GF-D8 (cell line): ENCODE measurements at places on chromosomes 11 and 22.

GRCh38 chr11:45332276-45332934, 46.3 kb upstream of the SYT13 start:
- DNase-seq: no peak

GRCh38 chr11:76783294-76783895, at the start of gene TSKU:
Gene TSKU (plus strand): TSS chr11:76783356. CDS start chr11:76795617, 12,261 bp downstream.
- DNase-seq: no peak

DNA sequence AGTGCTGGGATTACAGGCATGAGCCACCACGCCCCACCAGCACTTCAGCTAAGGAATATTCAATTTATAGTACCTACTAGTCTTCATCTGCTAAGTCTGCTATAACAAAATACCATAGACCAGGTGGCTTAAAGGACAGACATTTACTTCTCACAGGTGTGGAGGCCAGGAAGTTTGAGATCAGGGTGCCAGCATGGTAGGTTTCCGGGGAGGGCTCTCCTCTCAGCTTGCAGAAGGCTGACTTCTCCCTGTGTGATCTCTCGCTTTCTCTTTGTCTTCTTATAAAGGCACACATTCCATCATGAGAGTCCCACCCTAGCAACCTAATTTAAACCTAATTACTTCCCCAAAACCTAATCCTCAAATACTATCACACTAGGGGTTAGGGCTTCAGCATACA, 433.0 kb downstream of the INSC start:
- no peak for DNase-seq

GRCh38 chr11:21622995-21623394, 569.9 kb upstream of the ANO5 start:
- DNase-seq: no peak

- no peak for DNase-seq
These were observed 12.4 kb downstream of the MAJIN start for GRCh38 chr11:64959498-64959897.

- no peak for DNase-seq
These were observed 1.3 kb downstream of the RNF169 start for GRCh38 chr11:74749965-74750296.

DNA sequence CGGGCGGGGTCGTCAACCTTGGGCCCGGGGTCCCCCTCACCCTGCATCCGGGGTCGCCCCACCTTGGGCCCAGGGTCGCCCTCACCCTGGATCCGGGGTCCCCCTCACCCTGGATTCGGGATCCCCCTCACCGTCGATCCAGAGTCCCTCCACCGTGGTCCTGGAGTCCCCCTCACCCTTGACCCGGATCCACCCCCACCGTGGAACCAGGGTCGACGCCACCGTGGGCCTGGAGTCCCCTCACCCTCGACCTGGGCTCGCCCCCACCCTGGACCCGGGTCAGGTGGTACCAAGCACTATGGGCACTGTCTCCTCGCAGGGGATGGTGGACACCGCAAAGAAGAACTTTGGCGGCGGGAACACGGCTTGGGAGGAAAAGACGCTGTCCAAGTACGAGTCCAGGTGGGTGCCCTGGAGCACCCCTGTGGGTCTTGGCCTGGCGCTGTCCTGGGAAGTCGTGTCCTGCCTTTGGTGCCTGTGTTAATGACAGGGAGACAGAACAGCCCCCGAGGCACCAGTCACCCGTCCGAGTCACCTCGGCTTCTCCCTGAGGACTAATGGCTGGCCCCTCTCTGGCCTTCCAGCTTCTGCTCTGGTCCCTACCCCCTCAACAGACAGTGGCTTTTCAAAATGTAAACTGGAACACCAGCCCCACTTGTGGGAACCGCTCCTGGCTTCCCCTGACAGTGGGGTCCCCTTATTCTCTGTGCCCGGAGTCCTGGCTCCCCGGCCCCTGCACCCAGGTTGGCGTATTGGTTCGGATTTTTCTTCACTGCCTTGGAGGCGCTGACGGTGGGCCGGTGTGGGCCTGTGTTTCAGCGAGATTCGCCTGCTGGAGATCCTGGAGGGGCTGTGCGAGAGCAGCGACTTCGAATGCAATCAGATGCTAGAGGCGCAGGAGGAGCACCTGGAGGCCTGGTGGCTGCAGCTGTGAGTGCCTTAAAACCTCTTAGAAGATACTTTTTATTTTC, 762 bp downstream of the CRELD2 start:
- no peak for DNase-seq

DNA sequence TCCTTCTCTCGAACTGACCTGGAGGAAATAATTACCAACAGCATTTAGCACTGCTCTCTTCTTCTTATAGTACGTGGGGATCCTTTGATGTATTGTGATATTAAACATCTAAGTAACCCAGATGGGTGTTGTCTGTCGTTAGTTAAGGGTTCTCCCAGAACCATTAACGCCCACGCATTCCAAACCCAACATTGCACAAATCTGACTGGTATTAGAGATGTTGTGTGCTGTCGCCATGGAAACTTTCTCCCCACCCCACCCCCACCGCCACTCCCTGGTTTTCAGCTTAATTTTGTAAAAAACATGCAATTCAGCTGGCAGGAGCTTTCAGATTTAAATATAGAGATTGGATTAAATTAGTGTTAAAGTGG, 1495.2 kb downstream of the TBC1D22A start:
- no peak for DNase-seq
